ENCODE measurements at places on chromosomes 6 and 20. TPM values are rescaled to one million over a fixed set of nuclear protein-coding genes. Genes with fewer than 3 reads are reported as not detected.

ADGRB3 gene
- total RNA-seq = not detected

PRPH2 gene
- total RNA-seq = not detected

PLA2G7 gene
- 0.68 TPM for total RNA-seq

ACTL10 gene
- total RNA-seq = 1.0 TPM

Data from PC-9 (cell line).